ENCODE measurements at places on chromosomes 1 and 21.
A peak's percentile ranks its signal among the peaks of the same experiment; 100 is the strongest.

DNA sequence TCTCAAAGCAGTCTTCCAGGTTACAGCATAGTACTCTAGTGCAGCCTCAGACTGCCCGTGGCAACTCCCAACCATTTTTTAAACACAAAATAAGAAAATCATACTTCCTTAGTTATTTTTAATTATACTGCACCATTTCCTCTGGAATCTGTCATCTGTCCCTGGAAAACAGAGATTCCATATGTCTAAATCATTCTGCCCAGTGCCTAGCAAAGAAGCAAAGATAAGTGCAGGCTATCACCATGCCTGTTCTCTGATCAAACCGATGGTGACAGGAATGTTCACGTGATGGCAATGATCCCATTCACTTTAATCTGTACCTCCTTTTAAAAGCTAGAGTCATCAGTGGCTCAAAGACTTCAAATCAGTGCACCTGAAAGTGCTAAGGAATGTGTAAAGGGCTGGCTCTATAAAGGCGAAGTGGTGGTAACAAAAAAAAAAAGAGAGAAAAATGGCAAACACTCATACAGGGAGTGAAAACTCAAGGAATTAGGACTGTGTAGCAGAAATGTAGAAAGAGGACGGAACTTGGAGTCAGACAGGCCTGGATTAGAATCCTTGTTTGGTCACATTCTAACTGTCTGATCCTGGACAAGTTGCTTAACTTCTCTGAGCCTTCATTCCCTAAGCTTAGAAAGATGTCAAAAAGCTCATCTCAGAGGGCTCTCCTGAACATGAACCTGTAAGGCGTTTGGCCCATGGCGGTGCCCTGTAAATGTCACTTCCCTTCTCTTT is 9.9 kb upstream of the CCN1 start:
- peak overlapping the region; percentile 30 for H3K27ac ChIP-seq
- H3K4me3 ChIP-seq = no peak overlapping the region
- DNase-seq = peak; percentile 26
- peaks cover 8% of the 10 kb centered on the region for H3K4me1 ChIP-seq
- H3K36me3 ChIP-seq = no peaks in the 10 kb centered on the region

DNA sequence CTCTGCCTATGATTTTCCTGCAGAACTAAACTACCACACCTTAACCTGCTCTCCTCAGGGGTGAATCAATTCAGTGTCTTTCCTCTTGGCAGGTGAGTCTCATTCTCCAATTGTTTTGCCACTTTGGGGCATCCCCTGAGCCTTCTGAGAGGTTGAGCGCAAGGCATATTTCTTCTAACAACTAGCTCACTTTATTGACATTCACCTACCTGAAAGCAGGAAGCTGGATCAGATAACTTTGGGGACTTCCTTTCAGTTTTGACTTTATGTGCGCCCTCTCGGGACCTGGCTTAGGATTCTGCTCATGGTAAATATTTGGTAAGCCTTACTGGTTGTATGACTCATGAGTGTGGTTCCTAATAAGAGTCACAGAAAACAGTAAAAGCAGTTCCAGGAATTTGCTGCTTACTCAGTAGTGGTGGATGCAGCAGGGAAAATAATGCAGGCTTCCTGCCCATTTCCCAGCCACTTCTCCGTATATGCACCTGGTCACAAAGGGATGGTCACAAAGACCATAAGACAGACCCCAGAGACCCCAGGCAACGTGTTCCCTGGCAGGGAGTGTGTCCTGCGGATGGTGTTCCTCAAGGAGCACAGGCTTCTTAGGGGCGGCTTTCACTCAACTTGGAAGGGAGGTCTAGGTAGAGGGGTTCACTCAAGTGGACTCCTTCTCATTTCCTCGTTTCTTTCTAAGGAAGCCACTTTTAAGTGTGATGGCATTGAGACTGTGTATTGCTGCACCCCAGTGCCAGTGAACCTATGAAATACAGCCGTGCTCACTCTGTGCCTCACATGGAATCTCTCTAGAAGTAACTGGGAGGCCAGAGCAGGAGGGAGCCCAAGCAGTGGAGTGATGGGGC is 22.0 kb upstream of the BATF3 start:
- no peaks in the 10 kb centered on the region for H3K36me3 ChIP-seq
- peak overlapping the region; percentile 13 for H3K4me3 ChIP-seq
- peak; percentile 71 for DNase-seq
- H3K27me3 ChIP-seq = no peaks in the 10 kb centered on the region
- peaks cover 5% of the 10 kb centered on the region for H3K4me1 ChIP-seq

- no peak overlapping the region for H3K4me3 ChIP-seq
- no peaks in the 10 kb centered on the region for H3K36me3 ChIP-seq
- no peak overlapping the region for H3K27ac ChIP-seq
- peaks cover 78% of the 10 kb centered on the region for H3K27me3 ChIP-seq
- H3K4me1 ChIP-seq = no peaks in the 10 kb centered on the region
- no peak for DNase-seq
Observed at GRCh38 chr1:110138956-110139355, 11.3 kb upstream of the SLC6A17 start.

DNA sequence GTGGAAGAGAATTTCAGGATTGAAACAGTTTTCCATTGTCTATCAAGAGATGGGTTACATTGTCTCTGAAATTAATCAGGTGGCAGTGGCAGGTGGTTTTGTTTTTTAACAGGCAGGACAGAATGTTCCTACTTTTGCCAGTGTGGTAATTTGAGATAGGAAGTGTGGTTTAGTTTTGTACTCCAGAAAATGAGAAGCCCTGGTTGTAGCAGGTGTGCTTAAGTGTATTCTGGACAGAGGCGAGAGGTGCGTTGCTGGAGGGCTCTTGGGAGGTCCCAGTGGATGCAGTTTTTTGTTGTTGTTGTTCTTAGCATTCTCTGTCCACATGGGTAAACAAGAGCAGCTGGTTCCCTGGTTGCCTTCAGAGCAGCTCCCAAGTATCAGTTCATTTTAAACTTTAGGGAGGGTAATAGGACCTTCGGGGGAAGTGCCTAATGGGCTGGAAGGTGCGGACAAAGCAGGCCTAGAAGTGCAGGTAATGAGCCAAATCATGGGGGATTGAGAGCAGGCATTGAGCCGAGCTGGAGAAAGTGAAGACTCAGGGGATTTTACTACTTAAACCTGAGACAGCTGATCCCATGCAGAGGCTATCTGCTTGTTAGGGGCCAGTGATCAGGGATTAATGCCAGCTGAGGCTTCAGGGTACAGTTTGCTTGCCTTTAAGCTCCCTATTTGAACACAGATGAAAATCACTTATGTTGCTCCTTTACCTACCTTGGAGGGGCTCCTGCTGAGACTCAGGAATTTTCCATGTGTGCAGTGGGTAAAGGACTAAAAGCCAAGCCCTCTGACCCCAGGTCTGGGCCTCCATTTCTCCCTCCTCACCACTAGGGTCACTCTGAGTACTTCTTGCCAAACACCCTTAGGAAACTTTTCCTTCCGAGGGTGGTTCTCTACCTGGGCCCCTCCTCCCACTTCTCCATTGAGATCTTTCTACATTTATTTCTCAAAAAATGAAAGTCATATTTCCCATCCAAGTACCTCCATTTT is 6.1 kb downstream of the PFKFB2 start:
- no peak overlapping the region for H3K4me3 ChIP-seq
- peaks cover 10% of the 10 kb centered on the region for H3K36me3 ChIP-seq
- no peak for DNase-seq
- H3K4me1 ChIP-seq = no peaks in the 10 kb centered on the region
- no peaks in the 10 kb centered on the region for H3K27me3 ChIP-seq

GRCh38 chr1:158019171-158019868 is 25.9 kb downstream of the KIRREL1 start:
- H3K27me3 ChIP-seq = no peaks in the 10 kb centered on the region
- H3K27ac ChIP-seq = peak overlapping the region; percentile 98
- H3K4me3 ChIP-seq = no peak overlapping the region
- peaks cover 4% of the 10 kb centered on the region for H3K36me3 ChIP-seq
- peaks cover 28% of the 10 kb centered on the region for H3K4me1 ChIP-seq
- peak; percentile 97 for DNase-seq

- DNase-seq = no peak
- no peaks in the 10 kb centered on the region for H3K27me3 ChIP-seq
- H3K4me3 ChIP-seq = no peak overlapping the region
- H3K4me1 ChIP-seq = no peaks in the 10 kb centered on the region
- no peak overlapping the region for H3K27ac ChIP-seq
- H3K36me3 ChIP-seq = no peaks in the 10 kb centered on the region
Observed at GRCh38 chr1:47031059-47031458, 7.6 kb downstream of the CYP4X1 start.

DNA sequence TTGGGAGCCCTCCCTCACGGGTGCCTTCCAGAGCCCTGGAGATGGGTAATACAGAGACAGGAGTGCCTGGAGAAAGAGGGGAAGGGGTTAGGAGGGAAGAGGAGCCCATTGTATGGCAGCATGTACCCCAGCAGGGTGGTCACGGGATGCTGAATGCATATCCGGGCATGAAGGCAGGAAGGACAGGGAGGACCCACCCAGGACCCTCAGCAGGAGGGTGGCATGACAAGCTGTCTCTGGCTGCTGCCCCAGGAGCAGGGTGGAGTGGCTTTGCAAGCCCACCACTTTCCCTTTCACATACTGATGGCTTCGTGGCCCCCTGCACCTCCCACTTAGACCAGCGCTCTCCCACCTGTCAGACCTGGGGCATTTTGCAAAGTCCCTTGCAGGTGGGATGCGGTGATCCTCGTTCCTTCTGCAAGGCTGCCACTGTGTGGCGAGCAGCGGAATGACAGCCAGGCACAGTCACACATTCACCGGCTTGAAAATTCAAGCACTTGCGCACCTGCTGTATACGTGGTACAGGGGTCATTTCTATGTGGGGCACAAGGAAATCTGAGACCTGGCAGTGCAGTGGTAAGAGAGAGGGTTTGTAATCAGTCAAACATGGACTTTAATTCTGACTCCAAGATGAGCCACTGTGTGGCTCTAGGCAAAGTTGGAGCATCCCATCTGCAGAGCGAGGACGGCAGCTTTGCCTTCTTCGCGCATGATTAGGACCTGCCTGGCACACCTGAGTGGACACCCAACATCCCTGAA is 53.2 kb upstream of the TMEM51 start:
- no peaks in the 10 kb centered on the region for H3K36me3 ChIP-seq
- peaks cover 26% of the 10 kb centered on the region for H3K27me3 ChIP-seq
- peak; percentile 33 for DNase-seq

GRCh38 chr1:181089017-181089675 is 646 bp downstream of the IER5 start:
- no peaks in the 10 kb centered on the region for H3K27me3 ChIP-seq
- peaks cover 7% of the 10 kb centered on the region for H3K4me1 ChIP-seq
- peak overlapping the region; percentile 75 for H3K27ac ChIP-seq
- H3K4me3 ChIP-seq = peak overlapping the region; percentile 100
- peaks cover 35% of the 10 kb centered on the region for H3K36me3 ChIP-seq
- DNase-seq = no peak

DNA sequence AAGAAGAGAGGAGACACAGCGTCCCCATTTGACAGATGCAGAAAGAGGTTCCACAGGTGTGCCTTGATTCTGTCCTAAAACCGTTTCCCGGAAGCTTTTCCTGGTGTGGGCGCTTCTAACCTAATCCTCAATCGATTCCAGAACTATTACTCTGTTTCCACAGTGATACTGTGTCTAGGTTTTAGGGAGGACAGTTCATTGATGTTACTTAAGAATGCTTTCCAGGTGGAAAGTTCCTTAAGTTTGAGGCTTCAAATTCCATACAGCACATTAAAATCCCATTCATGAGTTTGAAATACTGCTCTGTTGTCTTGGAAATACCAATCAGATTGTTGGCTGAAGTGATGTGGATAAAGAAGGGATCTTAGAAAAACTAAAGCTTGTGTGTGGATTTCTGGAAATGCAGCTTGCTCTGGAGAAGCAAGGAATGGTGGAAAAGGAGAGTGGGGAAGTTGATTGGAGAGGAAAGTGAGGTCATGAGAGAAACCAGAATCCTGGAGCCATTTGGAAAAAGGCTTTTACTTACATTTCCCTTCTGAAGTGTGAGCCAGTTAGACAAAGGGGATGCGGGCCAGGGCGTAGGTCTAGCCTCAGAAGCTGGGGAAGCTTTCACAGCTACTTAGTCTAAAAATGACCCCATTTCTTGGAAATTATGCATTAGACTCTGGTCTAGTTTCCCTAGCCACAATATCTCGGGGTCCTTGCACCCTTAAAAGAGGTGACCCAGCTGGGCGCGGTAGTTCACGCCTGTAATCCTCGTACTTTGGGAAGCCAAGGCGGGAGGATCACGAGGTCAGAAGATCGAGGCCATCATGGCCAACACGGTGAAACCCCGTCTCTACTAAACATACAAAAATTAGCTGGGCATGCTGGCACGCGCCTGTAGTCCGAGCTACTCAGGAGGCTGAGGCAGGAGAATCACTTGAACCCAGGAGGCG is 6.7 kb downstream of the ELF3 start:
- no peak overlapping the region for H3K4me3 ChIP-seq
- H3K4me1 ChIP-seq = peaks cover 48% of the 10 kb centered on the region
- DNase-seq = no peak
- no peak overlapping the region for H3K27ac ChIP-seq
- peaks cover 61% of the 10 kb centered on the region for H3K36me3 ChIP-seq

- DNase-seq = no peak
- no peaks in the 10 kb centered on the region for H3K27me3 ChIP-seq
- H3K4me1 ChIP-seq = peaks cover 32% of the 10 kb centered on the region
- H3K27ac ChIP-seq = no peak overlapping the region
- peaks cover 40% of the 10 kb centered on the region for H3K36me3 ChIP-seq
Observed at GRCh38 chr1:1537626-1538250, 2.7 kb downstream of the TMEM240 start.

- DNase-seq = no peak
- no peak overlapping the region for H3K4me3 ChIP-seq
- H3K36me3 ChIP-seq = peaks cover 77% of the 10 kb centered on the region
- peaks cover 2% of the 10 kb centered on the region for H3K4me1 ChIP-seq
- H3K27ac ChIP-seq = no peak overlapping the region
Observed at GRCh38 chr1:41015281-41015896, 6.1 kb downstream of the SLFNL1 start.

DNA sequence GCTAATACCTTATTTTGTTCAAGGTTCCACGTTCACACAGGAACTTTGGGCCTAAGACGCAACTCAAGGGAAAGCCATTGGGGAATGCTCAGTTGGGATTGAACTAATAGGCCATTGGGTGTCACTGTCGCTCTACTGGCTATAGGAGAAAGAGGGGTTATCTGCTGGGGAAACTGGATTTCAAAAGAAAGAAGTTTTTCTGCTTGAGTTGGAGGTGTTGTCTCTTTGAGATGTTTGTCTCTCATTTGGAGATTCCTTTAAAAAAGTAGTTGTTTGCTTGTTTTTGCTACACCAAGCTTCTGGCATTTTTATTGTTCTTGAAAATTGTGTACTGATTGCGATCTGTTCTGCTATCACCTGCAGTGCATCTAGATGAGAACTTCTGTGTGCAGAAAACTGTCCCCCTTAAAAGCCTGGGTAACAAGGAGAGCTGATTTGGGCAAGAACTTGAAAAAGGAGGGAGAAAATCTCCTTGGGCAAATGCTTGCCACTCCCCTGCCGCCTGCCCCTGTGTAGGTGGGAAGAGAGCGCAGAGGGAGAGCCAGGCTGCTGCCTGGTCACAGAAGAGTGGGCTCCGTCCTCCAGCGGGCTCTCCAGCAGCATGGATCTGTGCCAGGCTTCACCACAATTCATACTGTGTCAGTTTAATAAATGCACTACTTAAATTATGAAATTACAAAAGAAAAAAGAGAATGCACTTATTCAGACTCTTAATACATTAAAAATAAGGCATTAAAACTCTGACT is 39.9 kb downstream of the PEX14 start:
- peaks cover 32% of the 10 kb centered on the region for H3K4me1 ChIP-seq
- no peak overlapping the region for H3K4me3 ChIP-seq
- H3K36me3 ChIP-seq = no peaks in the 10 kb centered on the region
- H3K27ac ChIP-seq = no peak overlapping the region
- no peaks in the 10 kb centered on the region for H3K27me3 ChIP-seq
- peak; percentile 61 for DNase-seq

Measured in mesenchymal stem cell (in vitro differentiated cells and primary cell).